ENCODE measurements at places on chromosomes 4 and X. TPM values are rescaled to one million over a fixed set of nuclear protein-coding genes. Genes with fewer than 3 reads are reported as not detected.

- no peak for DNase-seq
These were observed 53.1 kb upstream of the LSM6 start for GRCh38 chr4:146122398-146122797.

DNA sequence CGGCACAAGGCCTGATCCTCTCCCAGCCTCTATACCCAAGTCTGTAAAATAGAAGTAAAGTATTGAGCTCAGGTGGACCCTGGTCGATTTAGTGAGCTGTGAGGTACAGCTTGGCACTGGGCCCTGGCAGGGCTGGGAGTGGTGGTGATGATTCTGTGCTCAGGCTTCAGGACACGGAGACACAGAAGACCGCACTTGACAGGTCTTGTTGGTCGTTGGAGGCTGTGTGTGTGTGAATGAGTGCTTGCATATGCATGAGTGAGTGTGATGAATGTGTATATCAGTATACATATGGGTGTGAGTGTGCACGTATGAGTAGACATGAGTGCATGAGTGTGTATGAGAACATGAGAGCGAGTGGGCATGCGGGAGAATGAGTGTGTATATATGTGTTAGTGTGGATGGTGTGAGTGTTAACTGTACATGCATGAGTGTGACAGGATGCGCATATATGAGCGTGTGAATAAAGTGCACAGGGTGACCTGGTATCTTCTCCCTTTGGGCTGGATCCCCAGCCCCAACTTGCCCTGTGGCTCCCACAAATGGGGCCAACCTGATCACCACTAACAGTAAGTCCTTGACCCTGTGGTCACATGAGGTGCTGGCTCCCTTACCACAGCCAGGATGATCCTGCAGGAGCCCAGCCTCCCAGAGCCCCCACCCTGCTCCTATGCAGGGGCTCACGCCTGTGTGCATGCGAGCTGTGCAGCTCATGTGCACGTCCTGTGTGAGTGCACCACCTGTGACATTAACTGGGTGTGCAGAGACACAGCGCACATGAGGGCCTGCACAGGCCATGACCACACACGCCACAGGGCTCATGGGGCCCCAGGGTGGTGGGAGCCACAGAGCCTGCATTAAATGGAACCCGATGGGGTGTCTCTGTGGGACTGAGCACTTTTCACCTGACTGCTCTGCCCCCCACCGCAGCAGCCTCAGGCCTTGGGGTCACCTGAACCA lies 20.8 kb downstream of the SH3BP2 start:
- no peak for DNase-seq

DNA sequence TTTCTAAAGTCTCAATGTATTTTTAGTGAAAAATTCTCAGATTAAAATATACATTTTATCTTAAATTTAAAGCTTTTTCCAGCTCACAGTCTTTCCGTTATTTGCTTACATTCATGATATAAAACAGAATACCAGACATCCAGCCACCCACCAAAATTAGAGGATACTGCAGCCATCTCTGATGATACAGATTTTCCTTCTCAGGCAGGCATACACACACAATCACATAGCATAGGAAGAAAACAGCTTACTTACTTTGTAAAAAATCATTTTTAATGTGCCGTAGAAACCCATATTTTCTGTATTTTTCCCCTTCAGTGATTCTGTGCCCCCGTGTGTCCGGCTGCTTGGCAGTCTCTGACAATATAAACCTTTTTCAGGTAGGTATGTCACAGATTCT lies 183.7 kb downstream of the FBXW7 start:
- DNase-seq, result no peak

ZNF630 gene
- total RNA-seq, result 2.9 TPM

CLIC2 gene
- 17.4 TPM for total RNA-seq

DNA sequence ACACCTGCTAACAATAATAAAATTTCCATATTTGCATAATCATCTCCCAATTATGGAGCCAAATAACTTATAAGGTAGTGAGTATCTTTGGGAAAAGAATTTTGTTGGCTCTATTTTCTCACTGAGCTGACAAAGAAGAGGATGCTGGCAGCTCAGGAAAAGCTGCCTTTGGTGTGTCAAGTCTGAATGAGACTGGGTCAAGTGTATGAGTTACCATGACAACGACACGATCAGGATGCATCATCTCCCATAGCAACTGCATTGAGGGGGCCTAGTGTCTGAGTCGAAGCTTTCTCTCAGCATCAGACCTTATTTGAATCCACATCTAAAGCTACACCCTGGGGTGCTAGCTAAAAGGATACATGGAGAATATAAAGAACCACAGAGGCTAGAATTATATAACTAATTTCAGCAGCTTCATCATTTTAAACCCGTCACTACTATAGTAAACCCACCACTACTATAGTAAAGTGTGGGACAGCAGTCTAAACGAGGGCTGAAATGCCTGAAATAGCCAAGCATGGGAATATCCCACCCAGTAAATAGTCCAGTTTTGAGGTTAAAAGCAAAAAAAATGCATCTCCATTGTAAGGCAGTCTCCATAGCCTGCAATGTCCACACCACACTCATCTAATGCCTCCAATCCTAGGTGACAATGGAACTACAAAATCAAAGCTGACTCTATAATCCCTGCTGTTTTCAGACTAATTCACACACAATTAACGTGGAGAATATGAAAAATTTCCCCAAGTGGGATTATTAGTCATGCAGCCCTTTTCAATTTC lies 16.0 kb downstream of the GSPT2 start:
- no peak for DNase-seq

DNA sequence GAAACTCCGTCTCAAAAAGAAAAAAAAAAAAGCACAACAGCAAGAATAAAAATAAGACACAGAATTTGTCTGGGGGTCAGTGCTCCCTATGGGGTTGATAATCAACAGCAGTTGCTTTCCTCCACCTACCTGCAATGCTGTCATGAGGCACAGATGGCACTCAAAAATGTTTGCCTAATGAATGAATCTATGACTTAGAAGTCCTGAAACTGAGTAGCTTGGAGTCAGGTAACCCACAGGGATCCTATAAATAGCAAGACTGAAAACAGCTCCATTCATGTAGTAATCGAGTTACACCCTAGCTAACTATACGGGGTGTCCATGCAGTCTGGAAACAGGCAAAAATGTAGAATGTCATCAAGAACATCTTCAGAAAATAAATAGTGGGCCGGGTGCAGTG lies 19.8 kb upstream of the DDX3X start:
- no peak for DNase-seq

DNA sequence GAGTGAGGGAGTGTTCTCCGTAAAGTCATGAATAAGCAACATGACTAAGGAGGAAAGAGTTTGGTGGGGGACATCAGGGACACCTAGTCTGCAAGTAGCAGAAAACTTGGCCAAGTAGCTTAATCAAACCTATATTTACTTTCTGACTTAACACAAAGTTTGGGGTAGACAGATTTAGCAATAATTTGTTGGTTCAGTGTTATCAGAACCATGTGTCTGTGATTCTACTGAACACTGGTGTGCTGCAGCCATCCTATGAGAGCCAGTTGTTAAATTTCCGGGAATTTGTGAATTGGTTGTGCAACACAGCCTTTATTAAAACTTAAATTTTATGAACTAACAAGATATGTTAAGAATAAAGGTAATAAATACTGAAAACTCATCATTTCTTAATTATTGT lies 469.3 kb downstream of the C4orf33 start:
- no peak for DNase-seq

SCML2 gene
- total RNA-seq, result 1.2 TPM

DNA sequence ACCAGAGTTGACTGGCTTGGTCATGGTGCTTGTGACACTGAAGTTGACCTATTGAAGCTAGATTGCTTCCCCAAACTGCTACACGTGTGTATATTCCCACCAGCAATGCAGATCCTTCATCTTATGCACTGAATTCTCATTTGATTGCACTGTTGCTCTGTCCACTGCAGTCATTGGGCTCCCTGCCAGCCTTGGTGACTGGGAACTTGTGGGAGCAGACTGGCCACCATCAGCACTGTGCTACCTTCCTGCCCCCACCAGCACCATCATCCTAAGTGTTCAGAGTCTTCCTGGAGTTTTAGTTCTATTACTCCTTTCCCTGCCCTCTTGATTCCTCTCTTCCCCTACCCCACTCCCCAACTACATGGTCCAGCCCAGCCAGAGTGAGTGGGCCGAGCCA lies 117.7 kb upstream of the PRPS2 start:
- no peak for DNase-seq

PTPN13 gene
- total RNA-seq, result 10.7 TPM

DNA sequence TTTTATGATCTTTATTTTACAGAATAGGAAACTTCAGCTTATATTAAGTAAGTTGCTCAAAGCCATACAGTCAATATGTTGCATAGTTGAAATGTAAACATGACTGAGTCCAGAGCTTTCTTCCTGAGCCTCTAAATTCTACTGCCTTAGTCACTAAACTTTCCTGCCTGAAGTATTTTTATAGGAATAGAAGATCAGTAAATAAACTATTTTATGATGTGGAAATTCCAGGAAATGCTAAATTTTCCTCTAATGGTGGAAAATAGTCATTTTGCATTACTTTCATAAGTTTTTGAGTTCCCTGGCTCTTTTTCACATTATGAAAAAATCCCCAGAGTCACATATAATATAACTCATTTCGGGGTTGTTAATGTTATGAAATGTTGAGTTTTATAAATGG lies 182.8 kb downstream of the BANK1 start:
- no peak for DNase-seq

USP51 gene
- 4.1 TPM for total RNA-seq

KCND1 gene
- total RNA-seq, result 1.6 TPM

GRCh38 chr4:166895771-166896170 lies 338.5 kb downstream of the SPOCK3 start:
- no peak for DNase-seq

DNA sequence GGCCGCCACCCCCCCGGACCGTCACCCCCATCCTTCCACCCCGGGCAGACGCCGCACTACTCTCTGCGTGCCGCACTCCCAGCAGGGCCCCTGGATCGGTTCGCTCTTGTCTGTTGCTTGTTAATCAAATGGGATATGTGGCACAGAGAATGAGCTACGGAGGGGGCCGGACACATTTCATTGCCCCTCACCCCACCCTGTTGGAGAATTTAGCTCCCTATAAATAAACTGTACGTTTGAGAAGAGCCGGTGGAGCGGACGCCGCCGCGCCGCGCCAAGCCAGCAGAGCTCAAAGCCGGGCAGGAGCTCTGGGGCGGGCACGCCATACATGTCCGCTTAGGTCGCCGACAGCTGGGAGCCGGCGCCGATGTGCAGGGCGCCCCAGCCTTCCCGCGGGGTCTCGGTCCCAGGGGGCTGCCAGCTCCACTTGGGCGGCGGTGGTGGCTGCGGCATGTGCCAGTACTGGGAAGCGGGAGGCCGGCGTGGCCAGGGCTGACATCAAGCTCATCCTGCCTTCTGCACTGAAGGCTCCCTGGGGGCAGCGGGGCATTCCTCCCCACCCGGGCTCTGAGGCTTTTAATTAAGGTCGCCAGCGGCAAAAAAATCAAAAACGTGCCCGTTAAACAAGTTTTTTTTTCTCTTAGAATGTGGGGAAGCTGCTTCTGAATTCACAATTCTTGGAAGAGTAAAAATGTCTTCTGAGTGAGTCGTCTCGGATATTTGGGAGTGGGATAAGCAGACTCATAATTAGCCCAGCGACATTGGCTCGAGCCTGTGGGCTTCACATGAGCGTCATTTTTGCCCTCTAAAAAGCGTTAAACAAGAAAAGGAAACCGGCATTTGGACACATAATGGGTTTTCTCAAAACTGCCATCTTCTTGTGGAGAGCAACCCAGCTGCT lies 1.1 kb upstream of the PCDH19 start:
- DNase-seq, result no peak

PDCL2 gene
- total RNA-seq, result not detected

GRCh38 chr4:25843340-25844097 lies 19.3 kb downstream of the SEL1L3 start:
- DNase-seq, result peak; percentile 67

GRCh38 chr4:174402470-174403176 lies 118.9 kb downstream of the CEP44 start:
- no peak for DNase-seq

DNA sequence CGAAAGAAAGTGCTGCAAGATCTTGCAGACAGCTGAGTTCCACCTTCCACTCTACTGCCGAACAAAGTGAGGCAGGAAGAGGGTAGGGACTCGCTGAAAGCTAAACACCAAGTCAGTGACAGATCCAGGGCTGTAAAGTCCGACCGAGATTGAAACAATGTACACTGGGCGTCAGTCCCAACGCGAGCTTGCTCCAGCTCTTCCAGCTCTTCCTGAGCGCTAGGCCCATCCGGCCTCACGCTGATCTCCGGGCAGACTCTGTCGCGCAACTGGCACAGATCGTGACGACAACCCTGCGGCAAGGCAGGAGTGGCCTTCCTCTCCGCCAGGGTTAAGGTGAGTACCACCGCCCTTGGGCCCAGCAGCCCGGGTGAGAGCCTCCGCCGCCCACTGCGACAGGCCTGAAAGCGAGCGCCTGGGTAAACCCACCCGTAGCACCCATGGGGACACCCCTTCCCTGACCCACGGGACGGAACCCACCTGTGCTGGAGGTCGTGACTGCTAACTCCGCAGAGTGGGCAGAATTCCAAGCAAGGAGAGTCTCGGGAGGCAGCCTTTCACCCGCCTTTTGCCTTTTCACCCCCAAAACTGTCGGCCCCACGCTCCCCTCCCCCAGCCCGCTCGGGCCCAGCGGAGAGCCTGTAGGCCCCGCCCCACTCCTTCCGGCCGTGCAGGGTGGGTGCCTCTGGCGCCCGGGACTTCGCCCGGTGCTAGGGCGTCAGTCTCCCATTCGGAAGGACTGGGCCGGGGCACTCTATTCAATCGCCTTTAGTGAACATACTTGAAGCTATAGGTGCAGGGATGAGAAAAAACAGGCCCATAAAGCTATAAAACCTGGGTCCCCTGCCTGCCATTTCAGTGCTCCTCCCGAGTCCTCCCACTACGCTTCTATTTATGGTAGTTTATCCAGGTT lies at the start of gene TMLHE:
Gene TMLHE (minus strand): TSS at position 641 of the 913 bp plus-strand sequence. CDS start 67,676 bp downstream, outside the sequence.
- DNase-seq, result peak; percentile 73

DNA sequence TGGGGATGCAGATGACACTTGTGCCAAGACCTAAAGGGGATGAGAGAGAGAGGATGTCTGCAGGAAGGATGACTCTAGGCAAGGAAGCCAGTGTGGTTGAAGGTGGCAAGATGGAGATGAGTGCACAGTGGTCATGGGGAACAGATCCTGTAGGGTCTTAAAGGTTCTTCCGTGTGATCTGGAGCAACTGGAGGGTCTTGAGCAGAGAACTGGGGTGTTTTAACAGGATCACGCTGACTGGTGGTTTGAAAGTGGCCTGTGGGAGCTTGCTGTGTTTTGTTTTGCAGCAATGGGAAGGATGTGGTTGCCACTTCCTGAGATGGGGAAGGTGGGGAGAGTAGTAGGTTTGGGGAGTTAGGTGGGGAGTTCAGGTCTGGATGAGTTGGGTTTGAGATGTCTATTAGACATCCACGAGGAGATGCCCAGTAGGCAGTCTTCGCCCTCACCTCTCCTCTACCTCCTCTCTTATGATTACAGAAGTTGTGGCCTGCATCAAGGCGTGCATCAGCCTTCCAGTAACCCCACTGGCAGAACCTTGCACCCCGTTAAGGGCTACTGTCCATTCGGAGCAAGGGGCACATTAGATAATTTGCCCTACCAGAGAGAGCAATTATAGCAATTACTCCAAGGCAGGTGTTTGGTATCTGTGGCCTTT lies 1.4 kb upstream of the STBD1 start:
- DNase-seq, result no peak

- no peak for DNase-seq
These were observed 157.7 kb downstream of the CBR4 start for GRCh38 chr4:168852387-168852786.

- DNase-seq, result no peak
These were observed 1.6 kb downstream of the APBB2 start for GRCh38 chr4:41212616-41213203.

DDIT4L gene
- total RNA-seq, result 2.7 TPM

- DNase-seq, result peak; percentile 74
These were observed 91.4 kb downstream of the BCOR start for GRCh38 chrX:40006106-40007017.

GRCh38 chrX:153955228-153955732 lies 10.8 kb upstream of the RENBP start:
- DNase-seq, result no peak

Data from right cardiac atrium (tissue), 5 donors.